ENCODE measurements at places on chromosomes 7 and 10.
A peak's percentile ranks its signal among the peaks of the same experiment; 100 is the strongest.

- no peak for DNase-seq
Observed at GRCh38 chr7:21946222-21946709, 567 bp upstream of the CDCA7L start.

GRCh38 chr10:761376-761775, 71.9 kb upstream of the DIP2C start:
- no peak for DNase-seq

GRCh38 chr7:66617295-66617694, 11.4 kb upstream of the KCTD7 start:
- DNase-seq, result no peak

GRCh38 chr10:131109726-131110125, 201.8 kb downstream of the TCERG1L start:
- DNase-seq, result no peak

GRCh38 chr7:129009437-129009836, 45.5 kb downstream of the TNPO3 start:
- DNase-seq, result no peak

- DNase-seq, result peak; percentile 80
Observed at GRCh38 chr10:110501142-110501937, 3.6 kb downstream of the DUSP5 start.

GRCh38 chr7:85974176-85974575, 669.5 kb upstream of the GRM3 start:
- no peak for DNase-seq

GRCh38 chr10:91540733-91541132, 92.1 kb downstream of the PPP1R3C start:
- no peak for DNase-seq

DNA sequence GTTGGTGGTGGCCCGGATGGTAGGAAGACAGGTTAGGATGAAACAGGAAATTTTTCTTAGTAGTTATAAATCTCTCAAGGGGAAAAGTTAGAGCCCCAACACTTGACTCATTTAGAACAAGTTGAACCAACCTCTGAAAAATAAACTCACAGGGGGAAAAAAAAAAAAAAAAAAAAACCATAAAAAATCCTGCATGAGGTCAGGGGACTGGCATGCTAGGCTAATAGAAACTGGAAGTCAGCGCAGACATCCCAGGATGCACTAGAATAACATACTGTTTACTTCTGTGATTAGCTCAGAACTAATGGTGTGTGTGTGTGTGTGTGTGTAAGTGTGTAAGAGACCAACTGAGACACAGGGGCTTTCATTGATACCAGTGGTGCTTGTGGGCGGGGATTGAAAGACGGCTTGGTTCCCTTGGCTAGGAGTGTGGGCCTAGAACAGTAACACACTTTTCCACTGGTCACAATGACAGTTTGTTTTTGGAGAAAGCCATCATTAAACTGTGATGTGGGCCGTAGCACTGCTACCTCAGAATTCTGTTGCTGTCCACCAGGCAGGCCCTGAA, 491.6 kb upstream of the GALNT17 start:
- no peak for DNase-seq

GRCh38 chr10:75672842-75673241, 241.4 kb downstream of the LRMDA start:
- no peak for DNase-seq

DNA sequence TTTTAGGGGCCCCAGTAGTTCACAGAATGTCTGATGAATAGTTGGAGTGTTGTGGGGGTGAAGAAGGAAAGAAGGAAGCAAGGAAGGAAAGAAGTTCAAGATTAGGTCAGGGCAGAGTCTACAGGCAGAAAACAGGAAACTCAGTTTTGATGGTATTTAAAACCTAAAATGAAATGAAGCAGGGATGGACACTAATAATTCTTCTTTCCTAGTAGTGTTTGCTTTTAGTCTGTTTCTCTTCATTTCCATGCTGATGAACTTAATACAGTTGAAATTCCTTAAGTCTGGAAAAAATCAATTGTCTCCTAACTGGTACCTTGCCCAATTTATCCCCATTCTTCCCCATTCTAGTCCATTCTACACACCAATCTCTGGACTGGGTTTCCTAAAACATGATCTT, 59.0 kb upstream of the GSAP start:
- DNase-seq, result no peak

DNA sequence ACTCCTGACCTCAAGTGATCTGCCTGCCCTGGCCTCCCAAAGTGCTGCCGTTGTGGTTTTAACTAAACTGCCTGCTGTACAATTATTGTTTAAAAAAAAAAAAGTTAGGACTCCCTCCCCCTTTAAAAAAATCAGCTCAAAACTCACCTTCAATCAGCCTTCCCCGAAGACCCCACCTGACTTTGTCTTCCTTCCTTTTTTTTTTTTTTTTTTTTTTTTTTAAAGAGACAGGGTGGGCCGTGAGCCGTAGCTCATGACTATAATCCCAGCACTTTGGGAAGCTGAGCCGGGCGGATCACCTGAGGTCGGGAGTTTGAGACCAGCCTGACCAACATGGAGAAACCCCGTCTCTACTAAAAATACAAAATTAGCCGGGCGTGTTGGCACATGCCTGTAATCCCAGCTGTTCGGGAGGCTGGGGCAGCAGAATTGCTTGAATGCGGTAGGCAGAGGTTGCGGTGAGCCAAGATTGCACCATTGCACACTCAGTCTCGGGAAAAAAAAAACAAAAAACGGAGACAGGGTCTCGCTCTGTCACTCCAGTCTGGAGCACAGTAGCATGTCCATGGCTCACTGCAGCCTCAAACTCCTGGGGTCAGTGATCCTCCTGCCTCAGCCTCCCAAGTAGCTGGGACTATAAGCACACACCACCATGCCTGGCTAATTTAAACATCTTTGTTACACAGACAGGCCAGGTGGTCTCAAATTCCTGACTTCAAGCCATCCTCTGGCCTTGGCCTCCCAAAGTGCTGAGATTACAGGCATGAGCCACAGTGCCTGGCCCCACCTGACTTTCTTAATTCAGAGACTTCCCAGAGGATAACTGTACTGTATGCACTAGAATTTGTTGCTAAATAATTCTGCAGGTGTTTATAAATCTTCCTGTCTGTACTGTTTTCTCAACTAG, 3.2 kb downstream of the FIS1 start:
- DNase-seq, result no peak

DNA sequence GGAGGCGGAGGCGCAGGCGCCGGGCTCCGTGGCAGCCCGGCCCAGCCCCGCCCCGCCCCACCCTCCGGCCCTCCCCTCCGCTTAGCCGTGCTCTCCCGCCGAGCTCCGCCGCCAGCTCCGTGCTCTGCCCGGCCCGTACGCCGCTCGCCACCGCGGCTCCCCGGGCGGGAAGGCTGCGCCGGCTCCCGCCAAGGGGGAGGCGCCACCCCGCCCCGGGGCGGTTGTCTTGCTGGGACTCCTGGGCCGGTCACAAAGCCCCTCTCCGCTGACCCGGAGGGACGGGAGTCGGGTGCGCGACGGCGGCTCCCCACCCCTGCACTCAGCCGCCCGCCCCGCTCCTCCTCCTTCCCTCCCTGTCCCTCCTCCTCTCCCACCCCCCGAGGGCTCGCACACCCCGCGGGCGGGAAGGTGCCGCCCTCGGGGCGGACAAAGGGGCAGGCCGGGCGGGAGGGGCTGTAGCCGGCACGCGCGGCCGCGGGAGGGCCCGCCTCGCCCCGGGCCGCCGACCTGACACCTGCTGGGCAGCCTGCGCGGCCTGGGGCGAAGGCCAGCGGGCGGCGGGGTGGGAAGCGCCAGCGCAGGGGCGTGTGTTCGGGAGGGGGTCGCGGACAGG, 11.5 kb upstream of the SP8 start:
- DNase-seq, result peak; percentile 55

DNA sequence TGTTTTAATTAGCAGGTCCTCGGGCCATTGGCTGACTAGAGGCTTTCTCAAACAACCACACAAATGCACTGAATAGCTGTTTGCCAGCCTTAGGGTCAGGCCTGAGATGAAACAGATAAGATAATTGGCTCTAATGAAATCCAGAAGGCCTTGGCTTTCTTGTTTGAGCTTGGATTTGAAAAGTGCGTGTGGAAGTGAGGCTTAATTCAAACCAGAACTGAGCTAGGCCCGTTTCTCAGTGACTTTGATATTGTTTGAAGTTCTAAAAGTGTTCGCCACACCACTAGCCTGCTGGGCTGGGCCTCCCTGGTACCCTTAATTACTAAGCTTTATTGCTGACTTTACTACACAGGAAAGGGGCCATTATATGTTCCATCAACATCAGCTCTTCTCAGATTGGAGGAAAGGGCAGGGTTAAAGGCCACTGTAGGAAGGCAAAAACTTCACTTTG, 270.6 kb downstream of the TWIST1 start:
- no peak for DNase-seq

DNA sequence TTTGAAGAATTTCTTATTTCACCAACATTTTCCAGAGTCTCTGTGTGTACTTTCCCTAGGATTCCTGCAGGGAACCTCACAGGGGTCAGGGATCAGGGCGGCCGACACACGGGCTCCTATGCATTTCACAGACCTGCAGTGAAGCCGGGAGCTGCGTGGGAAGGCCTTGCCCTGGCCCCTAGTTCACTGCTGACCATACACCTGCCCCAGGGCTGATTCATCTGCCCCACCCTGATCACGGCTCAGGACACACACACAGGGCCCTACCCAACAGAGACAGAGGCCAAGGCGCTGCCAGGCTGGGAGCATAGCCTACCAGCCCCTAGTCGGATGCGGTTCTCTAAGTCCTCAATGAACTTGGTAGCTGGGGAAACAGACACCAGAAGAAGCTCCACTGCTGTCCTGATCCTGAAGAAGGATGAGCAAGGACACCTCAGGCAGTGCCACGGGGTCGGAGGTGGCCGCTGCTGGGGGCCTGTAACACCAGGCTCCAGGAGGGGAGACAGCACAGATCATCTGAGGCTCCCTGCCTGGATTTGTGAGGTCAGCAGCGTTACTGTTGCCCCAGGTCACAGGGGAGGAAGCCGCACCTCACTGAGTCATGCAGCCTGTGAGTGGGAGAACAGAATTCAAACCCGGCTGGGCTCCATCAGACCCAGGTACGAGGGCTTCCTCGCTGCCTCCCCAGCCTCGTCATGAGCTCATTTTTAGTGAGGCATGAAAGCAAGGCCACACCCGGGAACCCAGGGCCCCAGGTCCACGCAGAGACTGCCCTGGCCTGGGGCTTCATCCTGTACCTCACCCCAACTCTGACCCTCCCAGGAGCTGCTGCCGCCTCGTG, 278.8 kb upstream of the PPP2R2D start:
- no peak for DNase-seq

GRCh38 chr10:131947631-131948347, 33.9 kb downstream of the BNIP3 start:
- DNase-seq, result no peak

DNA sequence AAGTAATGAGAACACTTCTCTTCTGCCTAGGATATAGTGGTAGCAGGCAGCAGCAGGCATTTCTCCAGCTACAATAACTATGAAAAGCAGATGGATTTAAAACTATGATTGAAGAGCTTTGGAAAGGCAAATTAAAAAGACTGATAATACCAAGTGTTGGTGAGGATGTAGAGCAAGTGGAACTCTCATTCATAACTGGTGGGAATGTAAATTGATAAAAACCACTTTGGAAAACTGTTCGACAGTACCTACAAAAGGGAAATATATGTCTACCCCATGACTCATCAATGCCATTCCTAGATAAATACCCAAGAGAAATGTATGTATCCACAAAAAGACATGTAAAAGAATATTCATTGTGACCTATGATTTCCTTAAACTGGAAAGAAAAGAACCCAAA, 14.6 kb downstream of the ARMC3 start:
- DNase-seq, result no peak

DNA sequence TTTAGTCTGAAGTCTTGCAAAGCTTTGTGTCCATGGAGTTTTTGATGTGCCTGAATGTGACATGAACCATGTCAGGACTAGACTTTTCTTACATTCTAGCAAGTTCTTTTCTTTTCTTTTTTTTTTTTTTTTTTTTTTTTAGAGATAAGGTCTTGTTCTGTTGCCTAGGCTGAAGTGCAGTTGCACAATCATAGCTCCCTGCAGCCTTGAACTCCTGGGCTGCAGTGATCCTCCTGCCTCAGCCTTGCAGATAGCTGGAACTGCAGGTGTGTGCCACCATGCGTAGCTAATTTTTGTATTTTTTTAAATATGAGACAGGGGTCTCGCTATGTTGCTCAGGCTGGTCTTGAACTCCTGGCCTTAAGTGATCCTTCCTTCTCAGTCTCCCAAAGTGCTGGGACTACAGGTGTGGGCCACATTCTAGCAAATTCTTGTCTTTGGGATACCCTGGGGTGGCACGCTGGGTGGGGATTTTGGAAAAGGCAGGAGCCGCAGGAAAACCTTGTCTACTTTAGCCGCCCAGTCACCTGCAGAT, 152.8 kb downstream of the SVIL start:
- DNase-seq, result no peak

DNA sequence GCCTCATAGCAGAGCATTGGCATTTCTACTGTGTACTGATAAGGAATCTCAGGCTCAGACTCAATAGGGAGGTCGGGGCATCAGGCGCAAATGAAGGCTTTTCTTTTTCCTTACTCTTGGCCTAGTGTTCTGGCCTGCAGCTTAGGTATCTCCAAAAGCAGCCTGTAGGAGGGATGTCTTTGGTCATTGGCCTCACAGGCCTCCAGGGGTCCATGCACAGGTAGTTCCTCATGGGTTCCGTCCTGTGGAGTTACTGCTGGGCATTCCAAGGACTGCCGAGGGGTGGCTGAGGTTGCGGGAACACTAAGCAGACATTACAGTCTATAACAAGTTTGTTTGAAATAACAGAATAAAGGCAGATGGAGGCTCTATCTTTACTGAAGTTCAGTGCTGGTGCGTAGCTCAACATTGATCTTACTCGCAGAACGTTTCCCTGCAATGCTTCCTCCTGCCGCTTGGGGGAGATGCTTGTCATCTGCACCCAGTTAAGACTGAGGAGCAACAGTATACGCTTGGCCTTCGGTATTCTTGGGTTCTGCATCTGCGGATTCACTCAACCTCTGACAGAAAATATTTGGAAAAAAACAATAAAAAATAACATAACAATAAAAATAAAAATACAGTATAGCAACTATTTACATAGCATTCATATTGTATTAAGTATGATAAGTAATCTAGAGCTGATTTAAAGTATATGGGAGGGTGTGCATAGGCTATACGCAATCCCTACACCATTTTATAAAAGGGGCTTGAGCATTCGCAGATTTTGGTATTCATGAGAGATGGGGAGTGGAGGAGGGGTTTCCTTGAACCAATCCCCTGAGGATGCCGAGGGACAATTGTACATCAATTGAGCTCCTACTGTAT, 58.9 kb downstream of the SH2D4B start:
- no peak for DNase-seq

- DNase-seq, result peak; percentile 61
Observed at GRCh38 chr10:13536674-13537366, 8.0 kb upstream of the BEND7 start.

- DNase-seq, result no peak
Observed at GRCh38 chr7:106152313-106152665, 40.2 kb upstream of the SYPL1 start.

DNA sequence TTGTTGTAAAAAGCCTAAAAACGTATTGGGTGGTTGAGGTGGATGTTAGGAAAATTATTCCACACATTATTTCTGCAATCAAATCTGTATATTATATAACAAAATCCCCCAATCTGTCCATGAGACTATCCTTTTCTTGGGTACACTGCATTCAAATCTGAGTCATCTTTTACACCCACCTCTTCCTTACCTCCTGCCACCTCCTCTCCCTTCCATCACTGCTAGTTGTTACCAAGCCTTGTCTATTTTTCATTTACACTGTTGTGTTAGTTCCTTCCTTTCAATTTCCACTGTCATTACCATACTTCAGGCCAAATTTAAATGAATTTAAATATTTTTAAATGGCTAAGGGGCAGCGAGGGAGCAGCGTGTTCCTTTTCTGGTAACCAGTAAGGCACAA, 83.3 kb downstream of the ITGA8 start:
- DNase-seq, result no peak

Measured in activated CD8-positive, alpha-beta memory T cell treated with anti-CD3 and anti-CD28 coated beads, Interleukin-2, amount 50 U/mL, for 48 hours (primary cell).